ENCODE measurements at places on chromosomes 5 and 9.

- no peak for DNase-seq
Observed at GRCh38 chr5:76535577-76535976, 87.6 kb downstream of the F2RL2 start.

GRCh38 chr9:16591092-16591491, 279.4 kb downstream of the BNC2 start:
- DNase-seq = no peak

DNA sequence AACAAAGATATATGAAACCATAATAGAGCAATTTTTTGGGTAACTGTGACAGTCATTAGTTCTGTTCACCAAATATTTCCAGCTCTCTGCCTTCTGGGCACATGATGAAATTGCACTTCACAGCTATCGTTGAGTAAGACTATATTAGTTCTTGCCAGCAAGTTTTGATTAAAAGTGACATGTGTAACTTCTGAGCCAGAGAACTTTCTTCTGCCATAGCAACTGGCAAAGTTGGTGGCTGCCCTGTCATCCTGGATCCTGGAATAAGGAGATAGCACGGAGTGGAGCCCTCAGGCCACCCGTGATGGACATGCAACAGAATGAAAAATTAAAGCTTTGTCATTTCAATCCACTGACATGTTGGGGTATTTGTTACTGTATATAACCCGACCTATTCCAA, 194.4 kb upstream of the VCAN start:
- DNase-seq = no peak

DNA sequence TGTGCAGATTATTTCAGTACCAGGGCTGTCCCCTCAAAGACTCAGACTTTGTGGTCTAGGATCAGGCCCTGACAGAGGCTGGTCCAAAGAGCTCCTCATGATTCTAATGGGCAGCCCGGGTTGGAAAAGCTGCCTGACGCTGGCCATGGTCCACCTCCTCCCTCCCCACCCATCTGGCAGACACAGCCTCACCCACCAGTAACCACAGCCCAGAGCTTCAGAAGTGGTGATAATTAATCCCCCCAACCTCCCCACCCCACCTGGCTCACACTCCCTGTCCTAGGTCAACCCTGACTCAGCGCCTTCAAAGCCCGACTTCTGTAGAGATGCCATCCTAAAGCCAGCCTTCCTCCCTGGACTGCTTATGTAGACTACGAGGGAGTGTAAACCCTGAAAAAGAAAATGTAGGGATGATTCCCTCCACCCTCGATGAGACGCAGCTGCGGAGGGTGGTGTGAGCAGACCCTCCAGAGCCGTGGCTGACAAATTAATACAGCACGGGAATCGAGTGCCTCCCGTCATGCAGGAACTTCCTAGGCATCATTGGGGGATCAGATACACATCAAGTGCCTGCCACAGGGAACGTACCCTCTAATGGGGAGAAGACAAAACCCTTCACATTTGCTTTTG, 7.0 kb downstream of the UBE2QL1 start:
- DNase-seq = no peak

Data from stimulated activated CD4-positive, alpha-beta T cell treated with anti-CD3 and anti-CD28 coated beads, Interleukin-4, amount 100 ng/mL, for 4 hours (primary cell).